ENCODE measurements at places on chromosomes 5 and 9.

DNA sequence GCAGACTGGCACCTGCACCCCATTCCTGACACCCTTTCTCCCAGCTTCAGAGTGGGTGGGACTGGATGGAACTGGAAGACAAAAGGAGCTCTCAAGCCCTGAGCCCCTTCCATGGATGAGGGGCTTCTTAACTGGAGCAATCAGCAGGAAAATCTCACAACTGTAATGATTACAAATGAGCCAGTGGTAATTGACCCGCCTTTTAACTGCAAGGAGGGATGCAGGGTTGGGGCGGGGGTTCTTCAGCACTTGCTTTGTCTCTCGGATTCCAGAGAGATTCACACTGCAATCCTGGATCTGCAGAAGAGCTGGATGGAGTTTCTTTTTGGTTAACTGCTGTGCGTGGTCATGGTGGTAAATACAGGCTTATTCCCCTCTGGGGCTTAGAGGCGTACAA, 160.1 kb upstream of the SHB start:
- no peak for DNase-seq

- DNase-seq = no peak
These were observed 4.8 kb upstream of the GRIA1 start for GRCh38 chr5:153485641-153486040.

GRCh38 chr9:123368536-123369153, 12.6 kb downstream of the CRB2 start:
- DNase-seq = no peak

DNA sequence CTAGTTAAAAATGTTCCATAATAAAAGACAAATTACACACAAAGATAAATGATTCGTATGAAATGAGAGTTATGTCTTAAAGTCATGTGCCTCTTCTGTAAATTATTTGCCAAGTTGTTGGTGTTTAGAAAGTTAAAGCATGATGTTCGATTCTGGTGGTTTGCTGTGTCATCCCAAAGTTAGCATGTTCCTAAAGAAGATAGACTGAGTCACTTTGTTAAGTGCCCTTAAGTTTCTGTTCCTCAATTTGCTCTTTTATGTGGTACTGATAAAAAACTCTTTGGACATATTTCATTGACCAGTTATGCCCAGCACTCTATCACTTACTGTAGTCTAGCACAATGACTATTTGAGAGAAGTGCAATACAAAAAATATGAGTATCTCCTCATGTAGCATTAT, 366.9 kb upstream of the ZNF608 start:
- DNase-seq = no peak

DNA sequence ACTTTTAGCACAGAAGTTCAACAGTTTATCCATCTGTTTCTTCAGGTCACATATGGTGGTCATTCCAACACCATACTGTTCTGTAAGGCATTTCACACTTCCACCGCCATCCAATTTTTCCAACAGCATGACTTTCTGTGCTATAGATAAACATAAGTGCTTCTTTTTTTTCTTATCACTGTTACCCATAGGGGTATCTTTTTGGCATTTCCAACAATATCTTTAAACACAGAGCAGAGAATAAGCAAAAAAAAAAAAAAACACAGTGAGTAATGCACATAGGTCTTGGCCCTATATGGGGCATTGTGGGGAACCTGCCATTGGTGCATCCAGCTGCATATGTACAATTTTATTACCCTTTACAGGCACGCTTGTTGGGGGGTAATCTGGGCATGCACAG, 12.2 kb upstream of the ZNF367 start:
- DNase-seq = no peak

DNA sequence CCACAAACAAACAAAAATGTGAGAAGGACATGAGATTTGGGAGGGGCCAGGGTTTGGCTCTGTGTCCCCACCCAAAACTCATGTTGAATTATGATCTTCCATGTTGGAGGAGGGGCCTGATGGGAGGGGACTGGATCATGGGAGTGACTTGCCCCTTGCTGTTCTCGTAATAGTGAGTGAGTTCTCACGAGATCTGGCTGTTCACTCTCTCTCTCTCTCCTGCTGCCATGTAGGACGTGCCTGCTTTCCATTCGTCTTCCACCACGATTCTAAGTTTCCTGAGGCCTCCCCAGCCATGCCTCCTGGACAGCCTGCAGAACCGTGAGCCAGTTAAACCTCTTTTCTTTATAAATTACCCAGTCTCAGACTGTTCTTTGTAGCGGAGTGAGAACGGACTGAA, 118.7 kb downstream of the RXRA start:
- DNase-seq = no peak

DNA sequence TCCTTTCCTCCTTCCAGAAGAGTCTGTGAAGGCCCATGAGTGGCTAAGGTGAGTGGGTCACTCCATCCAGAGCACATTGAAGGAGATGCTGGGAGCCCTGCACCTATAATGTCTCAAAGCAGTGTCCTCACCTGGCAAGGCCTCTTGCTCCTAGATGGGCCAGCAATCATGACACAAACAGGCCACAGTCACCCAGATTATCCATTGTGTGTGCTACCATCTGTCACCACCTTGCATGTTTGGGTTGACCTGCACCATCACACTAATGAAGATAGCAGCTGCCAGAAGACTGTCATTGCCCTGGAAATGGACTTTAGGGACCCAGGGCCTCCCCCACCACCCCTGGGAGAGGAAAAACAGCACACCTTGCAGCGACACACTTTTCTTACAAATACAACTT, 69.6 kb downstream of the GABBR2 start:
- DNase-seq = no peak

GRCh38 chr5:181221792-181222629, 1.1 kb upstream of the TRIM41 start:
- DNase-seq = peak; percentile 91

DNA sequence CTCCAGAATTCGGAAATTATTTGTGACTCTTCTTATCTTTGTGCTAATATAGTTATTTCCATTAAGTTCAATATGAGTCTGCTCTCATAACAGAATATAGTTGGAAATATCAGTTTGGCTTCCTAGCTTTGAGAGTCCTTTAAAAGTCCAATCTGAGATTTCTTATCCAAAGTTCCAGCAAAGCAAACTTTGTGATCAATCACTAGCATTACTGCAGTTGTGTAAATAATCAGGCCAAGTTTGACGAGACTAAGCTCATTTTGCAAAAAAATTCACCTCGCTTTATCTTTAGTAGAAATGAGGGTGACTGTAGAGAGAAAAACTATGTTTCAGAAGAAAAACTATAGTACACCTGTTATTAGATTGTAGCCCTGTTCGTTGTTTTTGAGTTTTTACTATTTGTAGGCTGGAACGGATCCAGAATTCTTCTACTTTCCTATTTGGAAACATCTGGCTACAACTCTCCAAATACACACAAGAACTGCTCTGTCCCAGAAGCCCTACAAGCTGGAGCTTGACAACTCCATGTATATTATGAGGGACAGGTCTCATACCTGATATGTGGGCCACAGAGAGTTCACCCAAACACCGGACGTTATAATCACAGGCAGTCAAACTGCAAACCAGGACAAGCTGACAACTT, 47.8 kb downstream of the RAPGEF1 start:
- DNase-seq = no peak

DNA sequence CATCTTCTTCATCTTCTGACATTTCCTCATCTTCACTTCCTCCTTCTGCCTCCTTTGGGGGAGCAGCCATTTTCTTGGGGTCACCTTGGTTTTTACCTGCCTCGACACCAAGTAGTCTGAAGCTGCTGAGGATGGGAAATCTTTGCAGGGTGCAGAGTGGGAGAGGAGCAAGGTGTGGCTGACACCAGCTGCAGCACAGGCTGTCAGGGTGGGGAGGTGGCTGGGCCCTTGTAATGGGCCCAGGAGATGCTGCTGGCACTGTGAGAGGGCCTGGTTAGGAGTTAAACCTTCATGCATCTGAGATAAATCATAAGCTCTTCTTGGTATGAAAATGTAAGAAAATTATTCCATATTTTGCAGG, 7.7 kb downstream of the RABL6 start:
- no peak for DNase-seq

GRCh38 chr5:5572976-5573797, 150.7 kb downstream of the ICE1 start:
- no peak for DNase-seq

DNA sequence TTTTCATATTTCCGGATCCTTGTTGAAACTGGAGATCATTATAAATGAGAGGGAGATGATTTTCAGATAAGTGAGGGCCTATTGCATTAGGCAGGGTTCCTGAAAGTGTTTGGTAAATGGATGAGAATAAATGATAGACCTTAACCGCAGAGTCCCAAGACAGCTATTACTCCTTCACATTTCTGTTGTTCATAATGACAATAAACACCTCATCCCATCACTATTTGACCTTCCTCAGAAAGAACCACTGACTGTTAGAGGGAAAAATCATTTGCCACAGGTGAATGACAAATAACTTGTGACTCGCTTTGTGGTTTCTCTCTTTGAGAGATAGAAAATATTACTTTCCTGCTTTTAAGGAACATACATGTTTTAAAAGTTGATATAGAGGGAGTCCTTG, 47.3 kb upstream of the TRMT10B start:
- no peak for DNase-seq

GRCh38 chr5:142475102-142475513, 150.3 kb upstream of the SPRY4 start:
- no peak for DNase-seq

GRCh38 chr5:80387063-80387768, 20.6 kb upstream of the ZFYVE16 start:
- DNase-seq = no peak

- DNase-seq = no peak
These were observed 160.4 kb upstream of the MPDZ start for GRCh38 chr9:13439685-13440476.

- no peak for DNase-seq
These were observed 791 bp downstream of the SLC2A8 start for GRCh38 chr9:127397646-127398274.

DNA sequence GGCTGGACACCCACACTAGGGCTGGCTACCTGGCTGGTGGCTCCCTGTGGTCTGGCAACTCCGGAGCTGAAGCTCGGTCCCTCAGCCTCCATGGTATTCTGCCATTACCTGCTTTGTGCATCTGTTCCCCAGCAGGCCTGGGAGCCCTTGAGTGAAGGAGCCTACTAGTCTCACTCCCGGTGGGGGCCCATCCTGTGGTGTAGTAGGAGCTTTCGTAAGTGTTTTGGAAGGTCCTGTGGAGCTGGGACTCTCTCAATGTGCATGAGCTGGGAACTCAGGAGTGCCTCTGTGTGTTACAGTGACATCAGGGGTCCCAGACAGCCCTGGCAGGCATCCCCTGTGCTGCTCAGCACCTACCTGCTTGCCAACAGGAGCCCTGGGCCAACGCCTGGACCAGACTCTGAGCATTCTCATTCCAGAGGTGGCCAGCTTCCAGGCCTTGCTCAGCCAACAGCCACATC, 267.1 kb downstream of the GADD45G start:
- DNase-seq = no peak

GRCh38 chr9:93087971-93088655, 7.9 kb upstream of the CARD19 start:
- DNase-seq = no peak

DNA sequence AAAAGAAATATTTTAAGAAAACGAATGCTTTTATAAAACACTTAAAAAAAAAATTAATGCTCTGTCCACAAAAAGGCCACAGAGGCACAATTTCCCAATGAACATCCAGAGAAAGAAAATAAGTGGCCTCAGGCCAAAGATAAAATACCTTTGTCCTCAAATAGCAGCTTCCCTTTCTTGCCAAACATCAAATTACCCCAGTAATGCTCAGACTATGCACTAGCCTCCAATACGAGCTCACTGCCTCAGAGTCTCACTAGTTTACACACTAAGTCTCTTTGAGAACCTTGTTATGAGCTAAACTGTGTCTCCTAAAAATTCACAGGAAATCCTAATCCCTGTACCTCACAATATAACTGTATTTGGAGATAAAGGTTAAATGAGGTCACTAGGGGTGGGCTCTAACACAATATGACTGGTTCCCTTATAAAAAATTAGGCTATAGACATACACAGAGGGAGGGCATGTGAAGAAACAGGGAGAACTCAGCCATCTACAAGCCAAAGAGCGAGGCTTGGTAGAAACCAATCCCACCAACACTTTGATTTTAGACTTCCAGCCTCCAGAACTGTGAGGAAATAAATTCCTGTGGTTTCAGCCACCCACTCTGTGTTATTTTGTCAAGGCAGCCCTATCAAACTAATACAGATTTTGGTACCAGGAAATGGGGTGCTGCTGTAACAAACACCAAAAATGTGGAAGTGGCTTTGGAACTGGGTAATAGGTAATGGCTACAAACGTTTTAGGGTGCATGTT, 4.4 kb downstream of the MPDZ start:
- no peak for DNase-seq

GRCh38 chr9:88477300-88477751, 57.7 kb upstream of the NXNL2 start:
- DNase-seq = peak; percentile 99

DNA sequence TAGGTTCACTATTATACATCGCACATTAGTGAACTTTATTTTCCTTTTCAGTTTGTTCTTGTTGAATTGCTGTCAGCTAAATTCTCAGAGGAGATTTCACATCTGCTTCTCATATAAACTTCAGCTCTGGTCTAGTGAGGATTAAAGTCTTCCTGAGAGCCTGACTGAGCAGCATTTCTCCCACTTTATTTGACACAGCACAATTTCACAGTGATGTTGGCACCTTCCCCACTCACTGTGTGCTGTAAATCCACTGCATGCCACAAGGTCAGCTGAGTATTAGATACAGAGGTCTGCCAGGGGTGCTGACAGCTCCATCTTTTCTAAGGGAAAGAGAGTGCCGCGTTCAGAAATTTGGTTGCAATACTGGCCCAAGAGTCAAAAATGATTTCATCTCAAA, 567.4 kb downstream of the PRR16 start:
- no peak for DNase-seq

DNA sequence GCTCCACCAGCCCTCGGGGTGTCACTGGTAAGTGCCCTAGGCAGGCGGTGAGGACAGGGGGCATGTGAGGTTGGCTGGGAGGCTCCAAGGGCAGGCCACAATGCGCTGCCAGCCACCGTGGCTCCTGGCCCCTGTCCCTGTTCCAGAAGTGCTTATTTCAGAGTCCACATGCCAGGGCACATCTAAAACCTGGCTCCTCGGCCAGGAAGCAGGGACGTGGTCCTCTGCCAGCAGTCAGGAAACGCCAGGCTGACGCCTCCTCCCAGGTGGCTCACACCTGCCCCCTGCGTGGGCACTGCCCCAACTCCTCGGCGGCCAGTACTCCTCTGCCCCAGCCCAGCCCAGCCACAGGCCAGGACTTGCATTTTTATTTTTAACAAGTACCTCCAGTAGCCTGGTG, 68.5 kb downstream of the SECISBP2 start:
- no peak for DNase-seq

GRCh38 chr9:136531186-136531903, 14.5 kb downstream of the NOTCH1 start:
- DNase-seq = no peak

DNA sequence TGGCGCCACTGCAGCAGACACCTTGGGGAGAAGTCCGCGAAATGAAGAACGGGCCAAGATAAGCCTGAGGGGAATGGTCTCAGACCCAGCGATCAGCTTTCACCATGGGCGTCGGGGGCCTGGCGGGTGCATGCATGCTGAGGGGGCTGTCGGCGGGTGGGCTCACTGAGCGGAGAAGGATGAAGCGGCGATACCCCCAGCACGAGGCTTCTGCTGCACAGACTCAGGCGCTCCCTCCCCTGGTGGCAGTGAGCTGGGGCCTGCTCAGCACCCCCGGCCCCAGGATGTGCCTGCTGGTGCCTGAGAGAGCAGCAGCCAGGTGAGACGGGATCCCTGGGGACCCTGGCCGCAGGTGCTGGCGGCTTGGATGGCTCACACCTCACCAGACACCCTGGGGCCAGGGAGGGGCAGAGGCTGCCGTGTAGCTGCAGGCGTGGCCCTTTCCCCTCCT, 31.2 kb downstream of the CEP72 start:
- DNase-seq = no peak

- DNase-seq = no peak
These were observed 734.1 kb upstream of the DMAC1 start for GRCh38 chr9:8533681-8534080.

Measured in AG04449 (cell line).